T-helper 17 cell (primary cell): ENCODE measurements at places on chromosomes 3 and 15. TPM values are rescaled to one million over a fixed set of nuclear protein-coding genes. Genes with fewer than 3 reads are reported as not detected.

MNS1 gene
- total RNA-seq: not detected

FBXW12 gene
- not detected for total RNA-seq

GPR62 gene
- total RNA-seq: not detected

DNA sequence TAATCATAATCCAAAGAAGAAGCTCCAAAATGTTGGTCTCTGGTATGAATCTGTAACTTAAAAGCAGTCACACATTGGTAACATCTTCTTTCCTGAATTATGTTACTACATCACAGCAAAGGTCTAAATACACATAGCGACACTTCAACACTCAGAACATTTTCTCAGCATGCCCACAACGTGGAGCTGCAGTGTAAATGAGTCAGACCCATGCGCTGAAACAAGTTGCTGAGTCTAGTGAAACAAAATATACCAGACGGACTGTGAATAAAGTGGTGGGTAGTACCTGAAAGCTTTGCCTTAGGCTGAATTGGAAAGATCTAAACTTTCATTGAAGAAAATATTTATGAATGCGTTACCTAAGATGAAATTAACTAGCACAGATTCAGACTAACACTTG is 33.2 kb upstream of the GOLGA8B start:
- no peak for DNase-seq

- peak; percentile 29 for DNase-seq
Measured at GRCh38 chr15:71114887-71115566, at the start of gene THSD4. Gene THSD4 (plus strand): TSS chr15:71115471.

DNA sequence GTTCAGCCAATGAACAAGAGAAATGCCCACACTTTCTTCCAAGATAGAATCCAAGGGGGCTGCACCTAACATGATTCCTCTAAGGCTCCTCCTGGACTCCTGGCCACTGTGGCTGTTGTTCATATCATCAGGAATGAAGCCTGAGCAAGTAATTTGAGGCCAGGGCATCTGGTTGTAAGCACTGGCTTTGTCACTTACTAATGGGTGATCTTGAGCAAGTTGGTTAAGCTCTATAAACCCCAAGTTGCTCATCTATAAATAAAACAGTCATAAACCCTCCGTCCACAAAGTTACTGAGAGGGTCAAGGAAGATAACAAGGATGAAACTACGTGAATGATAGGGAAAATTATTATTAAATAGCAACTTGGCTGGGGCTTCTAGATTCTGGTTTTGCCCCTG is 58.3 kb downstream of the CDC25A start:
- DNase-seq: no peak

DNA sequence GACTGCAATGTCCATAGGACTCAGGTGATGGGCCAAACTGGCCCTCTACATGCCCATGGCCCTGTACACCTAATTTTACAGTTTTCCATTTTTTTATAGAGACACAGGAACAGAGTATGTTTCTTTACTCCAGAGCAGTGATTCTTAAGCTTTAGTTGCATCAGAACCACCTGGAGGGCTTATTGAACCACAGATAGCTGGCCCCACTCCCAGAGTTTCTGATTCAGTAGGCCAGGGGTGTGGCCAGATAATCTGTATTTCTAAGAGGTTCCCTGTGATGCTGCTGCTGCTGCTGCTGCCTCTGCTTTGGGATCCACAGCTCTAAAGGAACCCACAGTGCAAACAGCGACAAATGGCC is 5.1 kb downstream of the RBP1 start:
- no peak for DNase-seq

DNA sequence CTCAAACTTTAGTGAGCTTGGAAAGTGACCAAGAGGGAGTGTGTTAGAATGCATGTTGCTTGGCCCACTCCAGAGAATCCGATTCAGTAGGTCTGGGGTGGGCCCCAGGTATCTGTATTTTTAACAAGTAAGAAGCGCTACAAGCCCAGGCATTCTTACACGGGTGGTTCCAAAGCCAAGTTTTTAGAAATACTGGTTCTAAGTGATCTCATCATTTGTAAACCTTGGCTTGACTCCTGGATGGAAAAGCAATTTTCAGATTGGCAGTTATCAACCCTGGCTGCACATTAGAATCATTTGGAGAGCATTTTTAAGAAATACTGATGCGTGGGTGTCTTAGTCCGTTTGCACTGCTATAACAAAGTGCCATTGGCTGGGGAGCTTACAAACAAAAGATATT is 27.3 kb upstream of the ST8SIA2 start:
- no peak for DNase-seq

- no peak for DNase-seq
Measured at GRCh38 chr3:125003369-125003853, 52.4 kb downstream of the HEG1 start.

DNA sequence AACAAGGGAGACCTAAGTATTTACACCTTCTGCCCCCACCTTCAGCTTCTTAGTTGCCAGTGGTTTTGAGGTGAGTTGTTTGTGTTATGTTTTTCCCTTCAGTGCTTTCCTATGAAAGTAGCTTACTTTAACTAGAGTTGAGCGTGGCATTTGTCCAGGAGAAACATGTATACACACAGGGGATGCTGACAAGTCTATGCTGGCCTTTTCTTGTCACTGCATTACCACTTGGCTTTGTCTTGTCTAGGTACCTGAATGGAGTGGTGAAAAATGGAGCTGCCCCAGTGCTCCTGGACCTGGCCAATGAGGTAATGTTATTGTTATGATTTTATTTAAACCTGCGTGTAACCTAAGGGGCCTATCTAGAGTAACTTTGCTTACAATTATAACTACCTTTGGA is 74.4 kb downstream of the CDIN1 start:
- no peak for DNase-seq

- DNase-seq: no peak
Measured at GRCh38 chr3:72636969-72637597, 211.2 kb downstream of the SHQ1 start.
